ENCODE measurements at places on chromosomes 1 and 21. TPM values are rescaled to one million over a fixed set of nuclear protein-coding genes. Genes with fewer than 3 reads are reported as not detected.

SV2A gene
- 0.07 TPM for total RNA-seq

RHD gene
- total RNA-seq = not detected

SMIM1 gene
- total RNA-seq = 3.8 TPM

CYP4B1 gene
- not detected for total RNA-seq

TBX19 gene
- 4.7 TPM for total RNA-seq

OR2L13 gene
- total RNA-seq = not detected

All from activated B cell treated with CpG ODN at 0.5 μM for 24 hours (primary cell).